ENCODE measurements at places on chromosomes 5 and 9.
A peak's percentile ranks its signal among the peaks of the same experiment; 100 is the strongest.

DNA sequence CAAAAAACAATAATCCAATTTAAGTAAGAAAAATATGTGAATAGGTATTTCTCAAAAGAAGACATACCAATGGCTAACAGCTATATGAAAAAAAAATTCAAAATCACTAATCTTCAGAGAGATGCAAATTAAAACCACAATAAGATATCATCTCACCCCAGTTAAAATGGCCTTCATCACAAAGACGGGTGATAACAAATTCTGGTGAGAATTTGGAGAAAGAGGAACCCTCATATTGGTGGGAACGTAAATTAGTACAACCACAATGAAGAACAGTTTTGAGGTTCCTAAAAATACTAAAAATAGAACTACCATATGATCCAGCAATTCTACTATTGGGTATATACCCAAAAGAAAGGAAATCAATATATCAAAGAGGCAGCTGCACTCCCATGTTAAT, 94.3 kb downstream of the TMEM167A start:
- DNase-seq = no peak

- no peak for DNase-seq
These were observed 344.1 kb upstream of the WWC1 start for GRCh38 chr5:167947306-167947705.

GRCh38 chr5:65840071-65840470, 86.3 kb upstream of the ERBIN start:
- DNase-seq = no peak

- no peak for DNase-seq
These were observed 113.4 kb downstream of the LHX2 start for GRCh38 chr9:124124729-124125650.

GRCh38 chr5:68292316-68292715, 76.8 kb downstream of the PIK3R1 start:
- no peak for DNase-seq

GRCh38 chr5:60687927-60688720, 11.8 kb downstream of the DEPDC1B start:
- DNase-seq = peak; percentile 25

DNA sequence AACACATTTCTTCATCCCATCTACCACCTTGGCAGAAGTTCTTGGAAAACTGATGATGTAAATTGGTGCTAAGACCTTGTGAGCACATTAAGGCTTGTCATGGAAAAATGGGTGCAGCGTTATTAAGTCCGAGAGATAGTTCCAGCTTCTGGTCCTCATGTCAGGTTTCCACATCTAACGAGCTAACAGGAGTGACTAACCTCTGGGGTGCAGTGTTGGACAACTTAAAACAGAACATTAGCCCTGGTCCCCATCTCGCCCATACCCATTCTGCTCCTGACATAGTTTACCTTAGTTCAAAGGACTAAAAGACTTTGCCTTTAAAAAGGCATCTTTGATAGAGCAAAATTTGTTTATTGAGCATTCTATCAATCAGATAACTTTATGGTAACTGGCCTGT, 128.0 kb downstream of the SLC1A3 start:
- no peak for DNase-seq

DNA sequence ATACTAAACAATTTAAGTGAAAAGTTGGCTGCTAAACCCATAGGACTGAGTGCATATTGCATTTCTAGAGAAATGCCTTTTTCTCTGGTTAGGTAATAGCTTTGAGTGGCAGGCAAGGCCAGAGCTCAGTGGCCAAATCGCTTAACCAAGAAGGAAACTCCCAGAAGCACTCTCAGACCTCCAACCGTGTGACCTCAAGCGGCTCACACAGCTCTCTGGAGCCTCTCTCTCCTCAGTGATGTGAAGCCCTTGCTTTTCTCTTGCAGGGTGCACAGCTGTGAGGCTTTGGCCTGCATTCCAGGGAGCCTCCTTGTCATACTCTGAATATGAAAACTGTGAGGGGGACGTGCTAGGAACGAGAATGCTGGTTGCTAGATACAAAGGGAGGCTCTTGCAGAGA, 106.7 kb downstream of the INSYN2B start:
- no peak for DNase-seq

- DNase-seq = no peak
These were observed 10.9 kb downstream of the SLC36A1 start for GRCh38 chr5:151458314-151458713.

DNA sequence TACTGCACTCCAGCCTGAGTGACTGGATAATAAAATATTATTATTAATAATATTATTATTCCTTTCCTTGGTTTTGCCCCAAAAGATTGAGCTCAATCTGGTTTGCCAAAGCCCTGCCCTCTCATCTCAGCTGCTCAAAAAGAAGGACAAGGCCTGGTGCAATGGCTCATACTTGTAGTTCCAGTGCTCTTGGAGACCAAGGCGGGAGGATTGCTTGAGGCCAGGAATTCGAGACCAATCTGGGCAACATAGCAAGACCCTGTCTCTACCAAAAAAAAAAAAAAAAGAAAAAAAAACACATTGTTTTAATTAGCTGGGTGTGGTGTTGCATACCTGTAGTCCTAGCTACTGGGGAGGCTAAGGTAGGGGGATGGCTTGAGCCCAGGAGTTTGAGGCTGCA, 13.7 kb upstream of the DENND1A start:
- no peak for DNase-seq

DNA sequence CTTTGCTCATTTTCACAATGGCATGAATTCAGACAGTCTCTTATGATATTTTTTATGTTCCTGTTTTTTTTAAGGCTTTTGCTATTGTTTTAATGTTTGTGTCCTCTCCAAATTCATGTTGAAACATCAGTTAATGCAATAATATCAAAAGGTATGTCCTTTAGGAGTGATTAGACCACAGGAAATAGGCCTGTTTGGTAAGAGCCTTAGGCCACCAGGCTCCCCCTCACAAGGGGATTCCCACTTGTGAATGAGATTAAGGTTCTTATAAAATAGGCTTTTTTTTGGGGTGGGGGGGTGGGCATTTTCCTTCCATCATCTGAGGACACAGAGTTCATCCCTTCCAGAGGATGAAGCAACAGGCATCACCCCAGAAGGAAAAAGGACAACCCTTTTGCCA, 2074.2 kb upstream of the C9orf72 start:
- DNase-seq = no peak

DNA sequence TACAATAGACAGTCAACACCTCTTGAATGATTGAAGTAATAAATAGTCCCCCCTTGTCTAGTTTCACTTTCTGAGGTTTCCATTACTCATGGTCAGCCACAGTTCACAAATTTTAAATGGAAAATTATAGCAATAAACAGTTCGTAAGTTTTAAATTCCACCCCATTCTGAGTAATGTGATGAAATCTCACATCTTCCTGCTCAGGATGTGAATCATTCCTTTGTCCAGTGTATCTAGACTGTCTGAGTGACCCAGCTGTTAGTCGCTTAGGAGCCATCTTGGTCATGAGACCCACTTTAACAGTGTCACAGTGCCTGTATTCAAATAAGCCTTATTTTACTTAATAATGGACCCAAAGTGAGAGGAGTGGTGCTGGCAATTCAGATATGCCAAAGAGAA, 311.6 kb upstream of the PRR16 start:
- no peak for DNase-seq

GRCh38 chr9:93193388-93194220, 9.7 kb downstream of the WNK2 start:
- no peak for DNase-seq

DNA sequence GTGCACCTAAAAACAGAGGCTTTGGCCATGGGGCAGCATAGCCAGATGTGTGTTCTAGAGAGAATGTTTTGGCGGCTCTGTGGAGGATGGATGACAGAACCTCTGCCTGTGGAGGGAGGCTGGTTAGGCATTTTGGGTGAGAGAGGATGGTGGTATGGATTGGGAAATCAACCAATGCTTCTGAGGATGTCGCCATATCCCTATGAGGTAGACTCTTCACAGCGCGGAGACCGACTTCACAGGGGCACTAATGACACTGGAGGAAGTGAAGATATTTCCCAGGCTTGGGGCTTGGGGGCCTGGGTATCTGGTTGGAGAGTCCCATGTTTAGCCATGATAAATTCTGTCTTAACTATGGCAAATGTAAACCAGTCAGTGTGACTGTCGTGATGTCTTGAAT, 140.6 kb upstream of the KLF4 start:
- no peak for DNase-seq

- no peak for DNase-seq
These were observed 3.0 kb upstream of the ENTPD2 start for GRCh38 chr9:137056739-137057415.

DNA sequence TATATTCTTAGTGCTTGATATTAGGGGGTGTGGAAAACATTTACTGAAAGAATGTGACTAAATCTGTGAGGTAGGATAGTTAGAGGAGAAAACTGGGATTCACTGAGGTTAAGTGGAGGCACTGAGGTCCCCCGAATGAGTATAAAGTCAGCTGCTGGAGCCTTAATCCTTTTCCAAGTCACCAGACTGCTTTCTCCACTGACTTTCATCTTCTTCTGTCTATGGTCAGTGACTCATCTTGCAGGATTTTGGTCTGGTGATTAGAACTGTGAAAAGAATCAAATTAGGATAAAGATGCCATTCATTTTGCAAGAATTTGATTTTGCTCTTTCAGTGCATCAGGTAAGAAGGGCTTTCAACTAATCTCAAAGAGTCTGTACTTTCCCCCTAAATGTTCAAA, 89.3 kb upstream of the ALDH1A1 start:
- no peak for DNase-seq

GRCh38 chr5:2738156-2738699, 13.2 kb downstream of the IRX2 start:
- no peak for DNase-seq

DNA sequence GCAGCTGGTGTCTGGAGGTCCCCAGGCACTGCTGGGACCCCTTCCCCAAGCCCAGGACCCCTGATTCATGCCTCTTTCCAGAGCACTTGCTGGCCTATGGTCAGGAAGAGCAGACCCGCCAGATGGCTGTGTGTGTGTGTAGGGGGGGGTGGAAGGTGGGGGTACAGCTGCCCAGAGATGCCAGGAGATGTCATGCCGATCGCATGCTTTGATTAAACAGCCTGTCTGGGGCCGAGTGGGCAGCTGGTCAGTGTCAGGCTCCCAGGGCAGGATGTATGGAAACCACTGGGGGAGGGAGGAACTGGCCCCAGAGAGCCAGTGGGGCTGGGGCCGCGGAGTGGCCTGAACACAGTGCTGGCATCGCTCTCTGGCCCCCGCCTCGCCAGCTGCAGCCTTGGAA, 23.7 kb downstream of the RXRA start:
- no peak for DNase-seq

GRCh38 chr5:170434966-170435605, 45.9 kb upstream of the KCNMB1 start:
- DNase-seq = peak; percentile 55

- DNase-seq = no peak
These were observed 128.8 kb upstream of the CACNA1B start for GRCh38 chr9:137748741-137749140.

GRCh38 chr5:110329955-110330525, 396.4 kb downstream of the TMEM232 start:
- DNase-seq = no peak

DNA sequence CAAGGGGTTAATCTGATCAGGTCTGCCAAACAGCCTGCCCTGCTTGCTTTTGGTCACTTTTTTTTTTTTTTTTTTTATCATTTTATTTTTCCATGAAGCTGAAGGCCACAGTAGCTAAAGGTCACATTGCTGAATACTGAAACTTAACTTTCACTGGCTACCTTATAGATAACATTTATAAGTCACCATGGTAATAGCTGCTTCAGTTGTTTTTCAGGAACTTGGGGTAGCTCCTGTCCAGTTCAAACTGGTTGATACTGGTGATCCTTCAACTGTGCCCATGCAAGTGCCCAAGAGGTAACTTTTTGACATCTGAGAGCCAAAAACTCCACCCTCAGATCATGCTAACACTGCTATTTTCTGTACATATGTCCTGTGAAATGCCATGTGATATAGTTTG, 68.3 kb upstream of the RGS7BP start:
- no peak for DNase-seq

DNA sequence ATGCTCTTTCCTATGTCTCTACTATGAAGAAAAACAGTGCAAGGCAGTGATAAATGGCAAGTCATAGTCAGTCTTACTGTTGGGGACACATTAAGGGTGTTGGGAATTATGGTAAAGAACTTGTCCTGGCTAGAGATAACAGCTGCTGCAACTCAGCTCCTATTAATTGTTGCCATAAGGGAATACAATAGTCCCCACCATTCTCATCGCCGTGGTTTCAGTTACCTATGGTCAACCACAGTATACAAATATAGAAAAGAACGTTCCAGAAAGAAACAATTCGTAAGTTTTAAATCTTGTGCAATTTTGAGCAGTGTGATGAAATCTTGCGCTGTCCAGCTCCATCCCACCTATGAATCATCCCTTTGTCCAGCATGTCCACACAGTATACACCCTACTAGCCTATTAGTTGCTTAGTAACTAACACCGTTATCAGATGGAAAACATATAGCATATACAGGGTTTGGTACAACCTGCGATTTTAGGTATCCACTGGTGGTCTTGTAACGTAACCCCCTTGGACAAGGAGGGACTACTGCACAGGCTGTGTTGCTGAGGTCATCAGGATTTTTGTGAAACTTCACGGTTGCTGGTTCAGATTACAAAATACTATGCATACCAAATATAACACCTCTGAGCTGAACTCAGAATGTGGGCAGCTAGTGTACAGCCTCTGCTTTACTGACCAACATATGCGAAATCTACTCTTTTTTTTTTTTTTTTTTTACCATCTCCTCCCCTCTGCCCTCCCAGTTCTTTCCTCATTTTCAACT, 53.5 kb downstream of the ZFR start:
- peak; percentile 10 for DNase-seq

GRCh38 chr5:155485386-155485785, 471.8 kb downstream of the KIF4B start:
- DNase-seq = no peak

DNA sequence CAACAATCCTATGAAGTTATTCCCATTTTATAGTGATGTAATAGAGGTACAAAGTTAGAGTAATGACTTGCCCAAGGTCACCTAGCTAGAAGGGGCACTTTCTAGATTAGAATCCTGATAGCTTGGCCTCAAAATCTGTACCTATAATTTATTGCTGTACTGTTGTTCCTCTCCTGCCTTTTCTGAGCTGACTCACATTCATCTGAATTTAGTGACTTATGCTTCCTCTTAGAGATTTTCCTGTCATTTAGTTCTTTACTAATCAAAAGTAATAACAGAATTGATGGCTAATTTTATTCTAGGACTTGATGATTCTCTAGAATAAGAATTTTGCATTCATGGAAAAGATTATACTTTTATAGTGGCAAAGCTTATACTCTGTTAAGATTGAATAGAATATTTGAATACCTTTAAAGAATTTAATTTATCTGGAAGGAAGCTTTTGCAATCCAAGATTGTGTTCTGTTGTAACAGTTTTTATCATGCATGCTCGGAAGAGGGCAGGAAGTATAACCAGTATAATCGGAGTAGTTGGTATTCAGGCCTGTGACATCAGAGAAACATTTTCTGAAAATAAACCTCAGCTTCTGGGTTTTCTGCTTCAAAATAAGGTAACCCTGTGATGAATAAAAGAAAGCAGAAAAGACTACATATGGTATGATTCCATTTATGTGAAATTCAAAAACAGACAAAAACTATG, 21.3 kb downstream of the CYSTM1 start:
- DNase-seq = no peak

GRCh38 chr5:43376496-43377140, 35.6 kb downstream of the CCL28 start:
- no peak for DNase-seq
